Neural progenitor cell (in vitro differentiated cells): ENCODE measurements at places on chromosomes 7 and 10. TPM values are rescaled to one million over a fixed set of nuclear protein-coding genes. Genes with fewer than 3 reads are reported as not detected.
A peak's percentile ranks its signal among the peaks of the same experiment; 100 is the strongest.

CHST15 gene
- 0.54 and 0.59 TPM in 2 replicates for total RNA-seq

LRRC18 gene
- not detected in 2 replicates for total RNA-seq

GIMAP7 gene
- total RNA-seq = not detected in 2 replicates

ANXA8 gene
- total RNA-seq = not detected in 2 replicates

OPALIN gene
- total RNA-seq = not detected in 2 replicates

CEP55 gene
- total RNA-seq = 36.8 and 57.7 TPM in 2 replicates

- DNase-seq = no peak
- H3K27me3 ChIP-seq = no peaks in the 10 kb centered on the region
- H3K36me3 ChIP-seq = no peaks in the 10 kb centered on the region
- no peaks in the 10 kb centered on the region for H3K4me1 ChIP-seq
- no peak overlapping the region for H3K27ac ChIP-seq
- H3K4me3 ChIP-seq = no peak overlapping the region
Measured at GRCh38 chr10:94524146-94524545, 21.4 kb upstream of the HELLS start.

DNA sequence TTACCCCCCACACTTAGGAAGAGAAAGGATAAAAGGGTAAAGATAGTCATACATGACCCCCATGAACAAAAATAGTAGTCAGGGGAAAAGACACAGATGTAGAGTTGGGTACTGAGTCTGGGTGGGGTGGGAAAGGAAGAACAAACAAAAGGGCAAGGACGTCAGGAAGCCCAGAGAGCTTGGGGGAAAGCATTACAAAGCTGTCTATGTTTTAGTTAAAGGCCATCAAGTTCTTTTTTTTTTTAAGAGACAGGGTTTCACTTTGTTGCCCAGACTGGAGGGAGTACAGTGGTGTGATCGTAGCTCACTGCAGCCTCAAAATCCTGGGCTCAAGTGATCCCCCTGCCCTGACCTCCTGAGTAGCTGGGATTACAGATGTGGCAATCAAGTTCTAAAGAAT is 98.4 kb upstream of the PDLIM1 start:
- H3K36me3 ChIP-seq = no peaks in the 10 kb centered on the region
- H3K27ac ChIP-seq = no peak overlapping the region
- DNase-seq = no peak
- no peaks in the 10 kb centered on the region for H3K4me1 ChIP-seq
- no peaks in the 10 kb centered on the region for H3K27me3 ChIP-seq

- H3K4me1 ChIP-seq = no peaks in the 10 kb centered on the region
- H3K27me3 ChIP-seq = no peaks in the 10 kb centered on the region
- no peaks in the 10 kb centered on the region for H3K36me3 ChIP-seq
- no peak overlapping the region for H3K4me3 ChIP-seq
- no peak overlapping the region for H3K27ac ChIP-seq
Measured at GRCh38 chr10:62690703-62691102, 113.8 kb upstream of the ADO start.

DNA sequence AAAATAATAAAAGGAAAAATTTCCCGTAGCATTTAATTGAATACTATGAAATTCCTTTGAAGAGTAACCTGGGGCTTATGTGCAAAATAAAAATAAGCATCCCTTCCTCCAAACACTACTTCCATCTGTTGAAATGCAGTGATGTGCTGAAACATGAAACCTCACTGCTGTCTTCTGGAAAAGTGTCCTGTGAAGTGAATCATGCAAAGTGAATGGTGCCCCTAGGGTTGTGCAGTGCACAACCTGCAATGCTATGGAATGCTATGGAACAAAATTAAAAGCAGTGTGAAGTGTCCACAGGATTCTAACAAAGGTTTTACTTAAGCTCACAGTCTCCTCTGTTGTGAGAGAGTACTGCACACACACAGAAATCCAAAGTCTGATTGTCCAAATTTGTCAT is 480.9 kb downstream of the ETV1 start:
- peaks cover 33% of the 10 kb centered on the region for H3K4me1 ChIP-seq
- no peak overlapping the region for H3K4me3 ChIP-seq
- H3K27me3 ChIP-seq = no peaks in the 10 kb centered on the region
- peak; percentile 26 for DNase-seq
- H3K36me3 ChIP-seq = peaks cover 9% of the 10 kb centered on the region

GRCh38 chr10:130637089-130637676 is 501.0 kb downstream of the GLRX3 start:
- no peak for DNase-seq
- no peak overlapping the region for H3K27ac ChIP-seq
- no peak overlapping the region for H3K4me3 ChIP-seq
- H3K4me1 ChIP-seq = no peaks in the 10 kb centered on the region

DNA sequence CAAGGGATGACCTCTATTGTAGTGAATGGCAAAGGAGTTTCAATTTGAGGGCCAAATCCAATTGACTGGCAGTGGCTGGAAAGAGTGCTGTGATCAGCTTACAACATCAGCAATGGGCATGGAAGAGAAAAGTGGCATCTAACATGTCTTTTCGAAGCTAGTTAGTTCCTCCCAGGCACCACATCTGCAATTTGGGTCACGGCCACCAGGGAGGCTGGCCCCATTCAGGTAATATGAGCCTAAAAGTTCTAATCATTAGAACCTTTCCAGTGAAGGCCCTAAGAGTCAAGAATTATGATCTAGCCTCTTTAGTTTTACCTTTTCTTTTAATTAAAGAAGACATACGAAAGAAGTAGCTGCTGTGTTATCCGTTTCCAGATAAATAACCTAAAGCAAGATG is 17.3 kb downstream of the CRTAC1 start:
- H3K27ac ChIP-seq = no peak overlapping the region
- H3K36me3 ChIP-seq = no peaks in the 10 kb centered on the region
- no peak overlapping the region for H3K4me3 ChIP-seq
- no peaks in the 10 kb centered on the region for H3K27me3 ChIP-seq
- H3K4me1 ChIP-seq = no peaks in the 10 kb centered on the region

GRCh38 chr7:571718-572415 is 52.2 kb upstream of the PDGFA start:
- H3K27ac ChIP-seq = no peak overlapping the region
- H3K27me3 ChIP-seq = no peaks in the 10 kb centered on the region
- H3K4me3 ChIP-seq = no peak overlapping the region
- peaks cover 15% of the 10 kb centered on the region for H3K4me1 ChIP-seq
- H3K36me3 ChIP-seq = no peaks in the 10 kb centered on the region

GRCh38 chr7:27192546-27193334 is 7.2 kb downstream of the HOXA13 start:
- H3K36me3 ChIP-seq = no peaks in the 10 kb centered on the region
- H3K4me3 ChIP-seq = no peak overlapping the region
- H3K27me3 ChIP-seq = peaks cover 100% of the 10 kb centered on the region
- DNase-seq = peak; percentile 53
- no peak overlapping the region for H3K27ac ChIP-seq
- H3K4me1 ChIP-seq = no peaks in the 10 kb centered on the region

GRCh38 chr10:18144928-18145327 is 4.7 kb downstream of the CACNB2 start:
- peaks cover 4% of the 10 kb centered on the region for H3K4me1 ChIP-seq
- H3K27ac ChIP-seq = no peak overlapping the region
- no peak overlapping the region for H3K4me3 ChIP-seq
- DNase-seq = peak; percentile 8
- H3K36me3 ChIP-seq = no peaks in the 10 kb centered on the region
- H3K27me3 ChIP-seq = peaks cover 37% of the 10 kb centered on the region

- no peaks in the 10 kb centered on the region for H3K36me3 ChIP-seq
- H3K27ac ChIP-seq = no peak overlapping the region
- H3K27me3 ChIP-seq = peaks cover 43% of the 10 kb centered on the region
Measured at GRCh38 chr7:151178831-151179230, 8.2 kb downstream of the ASB10 start.

DNA sequence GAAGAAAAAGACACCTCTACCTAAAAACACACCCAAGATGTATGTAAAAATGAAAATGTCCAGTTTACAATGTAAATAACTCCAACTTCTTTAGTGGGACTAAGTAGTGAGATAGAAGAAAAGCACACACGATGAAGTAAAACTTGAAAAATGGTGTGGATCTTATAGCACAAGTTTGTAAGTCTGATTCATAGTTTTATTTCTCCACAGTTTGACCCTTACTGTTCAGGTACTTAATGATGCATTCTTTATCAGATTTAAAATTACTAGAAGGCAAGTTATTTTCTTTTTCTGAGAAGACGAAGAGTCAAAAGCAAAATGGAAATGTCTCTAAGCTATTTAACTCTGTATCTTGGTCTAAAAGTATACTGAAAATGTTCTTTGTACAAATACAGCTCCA is 6.1 kb downstream of the NAMPT start:
- peaks cover 24% of the 10 kb centered on the region for H3K4me1 ChIP-seq
- no peak overlapping the region for H3K27ac ChIP-seq

- H3K27ac ChIP-seq = no peak overlapping the region
- no peaks in the 10 kb centered on the region for H3K27me3 ChIP-seq
Measured at GRCh38 chr7:3260401-3260715, 40.7 kb upstream of the SDK1 start.

DNA sequence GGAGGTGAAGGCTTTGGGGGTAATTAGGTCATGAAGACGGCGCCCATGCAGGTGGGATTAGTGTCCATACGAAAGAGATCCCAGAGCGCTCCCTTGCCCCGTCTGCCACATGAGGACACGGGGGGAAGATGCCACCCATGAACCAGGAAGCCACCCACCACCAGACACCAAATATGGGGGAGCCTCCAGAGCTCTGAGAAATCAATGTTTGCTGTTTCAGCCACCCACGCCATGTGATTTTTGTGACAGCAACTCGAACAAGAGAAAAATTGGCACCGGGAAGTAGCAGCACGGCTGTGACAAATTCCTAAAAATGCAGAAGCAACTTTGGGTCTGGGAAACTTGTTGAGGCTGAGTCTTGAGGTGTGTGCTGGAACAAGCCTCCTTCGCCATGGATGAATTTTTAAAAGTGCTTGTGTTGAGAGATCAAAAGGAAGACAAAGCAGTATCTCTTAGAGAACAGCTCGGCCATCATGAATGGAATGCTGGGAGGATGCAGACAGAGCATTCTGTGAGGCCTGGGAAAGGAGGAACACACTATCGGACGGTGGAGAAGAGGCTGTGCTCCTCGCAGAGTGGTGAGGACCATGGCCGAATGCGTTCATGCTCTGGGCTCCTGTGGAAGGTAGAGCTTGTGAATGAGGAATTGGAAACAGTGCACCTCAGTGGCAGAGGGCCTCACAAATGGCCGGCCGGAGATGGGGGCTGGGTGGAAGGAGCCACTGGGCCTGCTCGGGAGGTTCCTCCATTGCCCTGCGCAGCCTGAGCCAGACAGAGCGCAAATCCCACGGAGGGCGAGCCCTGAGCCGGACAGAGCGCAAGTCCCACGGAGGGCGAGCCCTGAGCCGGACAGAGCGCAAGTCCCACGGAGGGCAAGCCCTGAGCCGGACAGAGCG is 277.5 kb downstream of the PTPRN2 start:
- no peak overlapping the region for H3K4me3 ChIP-seq
- H3K36me3 ChIP-seq = no peaks in the 10 kb centered on the region
- H3K27ac ChIP-seq = no peak overlapping the region
- no peak for DNase-seq

DNA sequence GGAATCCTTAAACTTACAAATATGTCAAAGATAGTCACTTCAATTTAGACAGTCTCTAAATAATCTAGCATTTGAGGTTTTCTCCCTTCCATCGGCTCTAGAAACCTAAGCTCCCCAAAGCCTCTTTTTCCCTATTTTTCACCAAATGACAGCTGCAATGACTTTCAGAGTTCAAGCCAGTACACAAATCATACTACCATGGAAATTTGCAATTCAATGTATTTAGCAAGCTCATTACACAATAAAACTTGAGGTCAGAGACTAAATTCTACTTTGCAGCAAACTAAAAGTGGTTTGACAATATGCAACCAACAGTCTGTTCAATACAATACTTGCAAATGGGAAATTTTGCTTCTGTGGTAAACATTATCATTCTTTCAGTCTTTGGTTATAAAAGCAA is 80.3 kb downstream of the SKIDA1 start:
- no peak for DNase-seq
- H3K4me3 ChIP-seq = no peak overlapping the region
- H3K36me3 ChIP-seq = no peaks in the 10 kb centered on the region

- no peak overlapping the region for H3K27ac ChIP-seq
- no peaks in the 10 kb centered on the region for H3K27me3 ChIP-seq
- H3K4me3 ChIP-seq = no peak overlapping the region
- peak; percentile 79 for DNase-seq
- peaks cover 7% of the 10 kb centered on the region for H3K36me3 ChIP-seq
Measured at GRCh38 chr7:118195837-118196474, 12.0 kb downstream of the LSM8 start.

DNA sequence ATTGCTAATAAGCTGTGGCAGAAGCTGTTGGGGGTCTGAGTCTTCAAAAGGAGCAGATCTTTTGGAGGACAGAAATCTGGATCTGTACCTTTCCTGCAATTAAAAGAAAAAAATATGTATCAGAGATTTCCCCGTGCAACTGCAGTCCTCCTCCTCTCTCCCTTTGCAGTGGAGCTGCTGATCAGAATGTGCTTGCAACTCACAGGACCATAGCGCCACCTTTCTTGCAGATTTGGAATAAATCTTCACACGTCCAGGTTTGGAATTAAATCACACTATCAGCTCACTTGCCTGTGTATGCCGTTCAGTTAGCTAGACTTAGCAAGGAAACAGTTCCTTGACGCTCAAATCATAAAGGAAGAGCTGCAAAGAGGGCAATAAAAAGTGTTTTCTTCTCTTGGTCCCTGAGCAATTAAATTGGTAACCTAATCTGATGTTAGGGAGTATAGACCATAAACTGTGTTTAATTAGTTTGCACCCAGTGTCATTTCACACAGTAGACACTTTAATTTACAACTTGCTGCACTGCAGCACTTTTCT is 77.4 kb downstream of the PON1 start:
- H3K4me3 ChIP-seq = no peak overlapping the region
- no peaks in the 10 kb centered on the region for H3K27me3 ChIP-seq
- H3K36me3 ChIP-seq = no peaks in the 10 kb centered on the region
- DNase-seq = peak; percentile 88
- H3K27ac ChIP-seq = no peak overlapping the region

- H3K4me1 ChIP-seq = peaks cover 8% of the 10 kb centered on the region
- H3K36me3 ChIP-seq = no peaks in the 10 kb centered on the region
- DNase-seq = no peak
- H3K4me3 ChIP-seq = peak overlapping the region; percentile 72
Measured at GRCh38 chr10:102398172-102399020, 2.9 kb downstream of the NFKB2 start.

- H3K36me3 ChIP-seq = no peaks in the 10 kb centered on the region
- no peak overlapping the region for H3K27ac ChIP-seq
- no peak overlapping the region for H3K4me3 ChIP-seq
- DNase-seq = no peak
- H3K4me1 ChIP-seq = peaks cover 7% of the 10 kb centered on the region
Measured at GRCh38 chr7:158107806-158108205, 479.8 kb downstream of the PTPRN2 start.

GRCh38 chr7:68547181-68547580 is 1051.1 kb upstream of the AUTS2 start:
- H3K4me1 ChIP-seq = no peaks in the 10 kb centered on the region
- H3K4me3 ChIP-seq = no peak overlapping the region
- H3K27ac ChIP-seq = no peak overlapping the region
- no peaks in the 10 kb centered on the region for H3K27me3 ChIP-seq

DNA sequence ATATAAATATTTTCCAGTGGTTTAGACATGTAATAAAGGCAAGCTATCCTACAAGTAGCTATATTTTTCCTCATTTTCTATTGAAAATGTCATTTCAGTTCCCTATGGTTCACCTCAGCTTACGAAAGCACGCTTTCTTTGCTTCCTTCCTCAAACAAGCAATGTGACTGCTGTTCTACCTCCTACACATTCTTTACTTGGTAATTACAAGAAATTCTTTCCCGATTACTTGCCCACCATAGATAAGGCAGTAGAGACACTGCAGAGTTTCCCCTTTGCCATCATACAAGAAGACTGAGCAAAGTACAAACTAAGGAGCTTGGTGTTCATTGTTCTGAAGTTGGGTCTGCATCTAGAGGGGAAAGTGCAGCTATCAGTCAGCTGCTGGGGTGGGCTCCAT is 249.4 kb downstream of the CRPPA start:
- H3K4me3 ChIP-seq = no peak overlapping the region
- no peaks in the 10 kb centered on the region for H3K27me3 ChIP-seq
- no peaks in the 10 kb centered on the region for H3K4me1 ChIP-seq
- DNase-seq = no peak
- no peaks in the 10 kb centered on the region for H3K36me3 ChIP-seq
